ENCODE measurements at places on chromosomes 7 and 10.

- no peak for DNase-seq
Measured at GRCh38 chr10:114252883-114253282, 13.8 kb downstream of the VWA2 start.

DNA sequence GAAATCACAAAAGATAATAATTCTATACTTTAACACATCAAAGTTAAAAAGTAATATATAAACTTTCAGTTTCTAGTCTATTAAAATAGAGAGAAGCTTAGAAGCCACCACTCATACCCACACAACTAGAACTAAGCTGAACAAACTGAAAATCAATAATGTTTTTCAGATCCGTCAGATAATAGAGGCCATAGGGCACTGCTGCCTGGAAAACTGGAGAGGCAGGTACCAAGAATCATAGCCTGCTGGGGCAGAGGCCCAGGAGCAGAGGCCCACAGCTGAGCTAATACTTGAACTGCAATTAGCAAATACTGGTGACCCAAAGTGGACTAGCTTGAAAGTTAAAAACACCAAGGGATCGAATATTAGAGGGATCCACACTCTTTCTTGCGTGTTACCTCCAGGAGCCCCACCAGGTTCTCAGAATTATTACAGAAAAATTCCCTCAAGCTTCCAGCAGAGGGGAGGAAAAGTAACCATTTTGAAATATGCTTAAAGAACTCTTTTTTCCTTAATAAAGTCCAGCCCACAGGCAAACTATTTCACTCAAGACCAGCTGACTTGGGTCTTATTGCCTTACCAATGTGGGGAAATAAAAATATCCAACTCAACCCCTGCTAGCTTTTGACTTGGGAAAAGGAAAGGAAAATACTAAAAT lies 774.1 kb upstream of the IGFBP3 start:
- no peak for DNase-seq

- no peak for DNase-seq
Measured at GRCh38 chr7:146548816-146549215, 432.2 kb downstream of the CNTNAP2 start.

DNA sequence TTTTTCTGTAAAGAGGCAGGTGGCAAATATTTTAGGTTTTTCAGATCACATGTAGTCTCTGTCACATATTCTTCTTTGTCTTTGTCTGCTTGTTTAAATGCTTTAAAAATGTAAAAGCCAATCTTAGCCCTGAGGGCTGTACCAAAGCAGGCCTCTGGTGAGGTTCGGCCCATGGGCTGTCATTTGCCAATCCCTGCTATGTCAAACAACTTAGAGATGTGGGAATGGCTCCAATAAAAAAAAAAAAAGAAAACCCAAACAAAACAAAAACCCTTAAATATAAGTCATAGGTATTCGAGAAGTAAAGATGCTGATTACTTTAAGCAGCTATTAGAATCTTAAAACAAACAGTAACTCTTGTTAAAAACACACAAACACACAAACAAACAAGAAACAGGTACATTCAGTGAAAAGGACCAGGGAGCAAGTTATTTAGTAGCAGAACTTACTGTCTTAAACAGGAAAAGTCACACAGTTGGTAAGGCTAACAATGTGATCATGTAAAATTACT lies 61.4 kb upstream of the NAMPT start:
- no peak for DNase-seq

DNA sequence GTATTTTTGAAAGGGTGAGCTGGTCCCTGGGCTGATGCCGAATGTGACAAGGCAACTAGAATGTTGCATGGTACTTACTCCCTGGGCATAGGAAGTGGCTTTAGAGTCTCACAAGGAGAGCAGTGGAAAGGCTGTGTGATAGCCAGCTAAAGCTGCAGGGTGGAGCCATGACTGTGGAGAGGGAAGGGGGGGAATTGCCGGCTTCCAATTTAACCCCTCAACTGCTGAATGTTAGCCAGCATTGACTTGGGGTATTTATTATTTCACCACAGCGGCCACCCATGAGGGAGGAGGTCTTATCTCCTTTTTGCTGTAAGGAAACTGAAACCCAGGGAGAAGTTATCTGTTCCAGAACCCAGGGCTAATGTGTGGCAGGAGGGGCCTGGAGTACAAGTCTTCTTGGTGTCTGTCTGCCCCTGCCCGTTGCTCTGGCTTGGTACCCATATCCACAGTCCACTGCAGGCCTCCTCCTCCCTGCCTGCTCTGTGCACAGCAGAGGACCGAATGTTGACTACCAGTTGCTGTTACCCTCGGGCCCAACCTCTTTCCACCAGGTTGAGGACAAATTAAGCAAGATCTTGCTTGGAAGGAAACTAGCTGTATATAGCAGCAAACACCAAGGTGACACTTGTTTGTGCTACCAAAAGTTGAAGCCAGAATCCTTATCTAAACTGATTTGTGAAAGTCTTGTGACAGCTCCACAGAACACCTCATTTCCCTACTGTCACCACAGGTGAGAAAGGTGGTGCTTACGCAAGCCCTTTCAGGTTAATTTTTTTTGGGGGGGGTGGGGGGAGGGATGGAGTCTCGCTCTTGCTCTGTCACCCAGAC lies 37.6 kb downstream of the WBP1L start:
- DNase-seq = no peak

- DNase-seq = no peak
Measured at GRCh38 chr7:129777993-129778769, 166.7 kb downstream of the NRF1 start.

- peak; percentile 80 for DNase-seq
Measured at GRCh38 chr7:90173127-90173844, 19.0 kb downstream of the STEAP1 start.

Measured in kidney tubule cell (primary cell).